ENCODE measurements at places on chromosomes 5 and 9.

DNA sequence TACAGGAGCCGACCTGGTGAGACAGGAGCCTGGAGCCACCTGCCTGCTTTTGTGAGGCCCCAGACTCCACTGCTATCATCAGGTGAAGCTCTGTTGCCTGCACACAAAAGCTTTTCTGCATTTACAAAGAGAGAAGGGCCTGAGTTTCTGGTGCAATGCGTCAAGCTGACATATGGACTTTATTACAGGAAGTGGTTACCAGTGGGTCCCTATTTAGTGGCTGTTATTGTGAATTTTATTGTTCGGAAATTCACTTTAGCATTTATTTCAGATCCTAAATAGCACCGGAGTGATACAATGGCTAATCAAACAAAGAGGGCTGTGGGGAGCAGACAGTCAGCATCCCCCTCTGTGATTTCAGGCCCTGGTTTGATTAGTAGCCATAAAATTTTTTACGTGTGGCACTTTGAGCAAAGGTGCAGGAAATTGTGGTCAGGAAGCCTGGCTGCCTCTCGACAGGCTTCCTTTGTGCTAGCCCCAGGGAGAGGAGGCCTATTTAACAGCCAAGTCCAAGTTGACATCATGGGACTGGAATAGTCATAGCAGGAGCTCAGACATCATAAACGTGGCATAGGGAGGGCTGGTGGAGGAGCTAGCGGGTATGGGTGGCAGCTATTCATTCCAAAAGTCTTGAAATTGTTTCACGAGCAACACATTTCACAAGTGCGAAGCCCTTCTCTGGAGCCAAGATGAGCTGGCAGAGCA lies 8.4 kb downstream of the TGFBI start:
- H3K36me3 ChIP-seq, result no peaks in the 10 kb centered on the region
- DNase-seq, result no peak
- peak overlapping the region; percentile 89 for H3K27ac ChIP-seq
- H3K4me3 ChIP-seq, result peak overlapping the region; percentile 27
- H3K27me3 ChIP-seq, result no peaks in the 10 kb centered on the region

DNA sequence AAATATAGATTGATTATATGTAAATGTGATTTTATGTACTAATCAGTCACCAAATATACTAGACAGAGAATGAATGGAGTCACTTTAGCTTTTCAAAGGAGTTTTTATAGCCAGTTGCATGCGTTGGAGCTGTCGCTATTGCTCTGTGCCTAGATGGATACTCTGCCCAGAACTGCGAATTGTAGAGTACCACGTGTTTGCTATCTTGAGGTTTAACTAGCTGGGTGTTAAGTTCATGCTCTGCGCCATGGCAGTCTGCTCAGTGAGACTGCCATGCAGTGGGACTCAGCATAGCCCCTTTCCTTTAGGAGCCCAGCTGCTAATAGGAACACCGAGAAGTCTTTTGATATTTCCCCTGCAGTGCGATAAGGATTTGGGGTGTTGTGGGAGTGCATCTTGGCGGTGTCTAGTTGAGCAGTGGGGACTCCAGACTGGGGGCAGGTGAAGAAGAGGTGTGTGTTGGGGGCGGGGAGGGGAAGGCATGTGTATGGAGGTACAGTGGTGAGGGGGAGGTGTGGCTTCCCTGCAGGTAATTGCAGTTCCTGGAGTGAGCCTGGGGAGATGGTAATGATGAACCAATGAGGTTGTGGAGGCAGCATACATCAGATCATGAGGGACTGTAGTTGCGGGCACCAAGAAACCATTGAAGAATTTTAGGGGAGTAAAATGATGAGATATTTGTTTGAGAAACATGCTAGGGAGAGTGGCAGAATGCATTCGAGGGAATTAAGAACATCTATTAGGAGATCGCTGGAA lies 118.9 kb downstream of the TRIO start:
- peaks cover 6% of the 10 kb centered on the region for H3K4me1 ChIP-seq
- peaks cover 10% of the 10 kb centered on the region for H3K27me3 ChIP-seq
- H3K36me3 ChIP-seq, result no peaks in the 10 kb centered on the region
- H3K27ac ChIP-seq, result no peak overlapping the region
- no peak for DNase-seq

GRCh38 chr5:81256766-81257165 lies 23.6 kb downstream of the CKMT2 start:
- H3K36me3 ChIP-seq, result peaks cover 28% of the 10 kb centered on the region
- H3K27me3 ChIP-seq, result no peaks in the 10 kb centered on the region
- H3K4me1 ChIP-seq, result peaks cover 15% of the 10 kb centered on the region
- no peak for DNase-seq

GRCh38 chr5:113058706-113059226 lies 82.2 kb downstream of the DCP2 start:
- no peak for DNase-seq

GRCh38 chr5:66862020-66862419 lies 265.8 kb downstream of the MAST4 start:
- H3K27ac ChIP-seq, result no peak overlapping the region
- no peaks in the 10 kb centered on the region for H3K36me3 ChIP-seq
- DNase-seq, result no peak
- H3K4me1 ChIP-seq, result no peaks in the 10 kb centered on the region
